ENCODE measurements at places on chromosomes 4 and X. TPM values are rescaled to one million over a fixed set of nuclear protein-coding genes. Genes with fewer than 3 reads are reported as not detected.

GRCh38 chrX:96835660-96836289 lies 47.9 kb upstream of the RPA4 start:
- no peak for DNase-seq

- no peak for DNase-seq
Measured at GRCh38 chr4:172207886-172208285, 394.7 kb downstream of the GALNTL6 start.

- no peak for DNase-seq
Measured at GRCh38 chrX:121504153-121504552, 456.7 kb downstream of the GLUD2 start.

DNA sequence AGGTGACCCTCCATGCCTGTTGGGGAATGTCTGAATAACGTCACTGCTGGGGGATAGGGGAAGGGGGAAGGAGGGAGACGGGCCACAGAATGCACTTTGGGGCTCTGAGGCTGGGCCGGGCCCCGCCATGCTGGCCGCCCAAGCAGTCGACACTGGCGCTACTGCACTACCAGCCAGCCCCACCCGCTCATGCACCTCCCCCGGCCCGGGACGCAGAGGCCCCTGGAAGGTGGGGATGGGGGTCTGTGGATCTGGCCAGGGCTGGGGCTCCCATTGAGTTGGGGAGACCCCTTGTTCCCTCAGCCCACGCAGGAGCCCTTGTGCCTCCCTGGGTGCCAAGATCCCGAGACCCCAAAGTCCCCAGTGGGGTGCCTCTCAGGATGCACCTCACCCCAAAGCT lies 17.8 kb downstream of the FLNA start:
- DNase-seq = no peak

DNA sequence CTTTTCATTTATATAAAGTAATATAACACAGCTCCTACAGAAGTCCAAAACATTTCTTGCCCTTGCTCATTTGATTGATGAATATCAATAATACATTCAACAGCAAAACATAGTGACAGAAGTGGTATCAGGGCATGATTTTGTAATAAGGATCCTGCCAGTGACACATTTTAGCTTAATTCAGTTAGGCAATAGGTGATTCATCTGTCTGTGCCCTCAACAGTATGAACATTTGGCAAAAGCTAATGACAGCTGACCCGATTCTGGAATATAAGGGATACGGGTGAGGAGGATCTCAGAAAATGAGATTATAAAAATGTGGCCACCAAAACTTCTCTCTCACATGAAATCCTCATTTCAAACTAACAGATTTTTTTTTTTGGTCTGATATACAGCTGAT lies 294.0 kb downstream of the CAMK2D start:
- DNase-seq = no peak

DNA sequence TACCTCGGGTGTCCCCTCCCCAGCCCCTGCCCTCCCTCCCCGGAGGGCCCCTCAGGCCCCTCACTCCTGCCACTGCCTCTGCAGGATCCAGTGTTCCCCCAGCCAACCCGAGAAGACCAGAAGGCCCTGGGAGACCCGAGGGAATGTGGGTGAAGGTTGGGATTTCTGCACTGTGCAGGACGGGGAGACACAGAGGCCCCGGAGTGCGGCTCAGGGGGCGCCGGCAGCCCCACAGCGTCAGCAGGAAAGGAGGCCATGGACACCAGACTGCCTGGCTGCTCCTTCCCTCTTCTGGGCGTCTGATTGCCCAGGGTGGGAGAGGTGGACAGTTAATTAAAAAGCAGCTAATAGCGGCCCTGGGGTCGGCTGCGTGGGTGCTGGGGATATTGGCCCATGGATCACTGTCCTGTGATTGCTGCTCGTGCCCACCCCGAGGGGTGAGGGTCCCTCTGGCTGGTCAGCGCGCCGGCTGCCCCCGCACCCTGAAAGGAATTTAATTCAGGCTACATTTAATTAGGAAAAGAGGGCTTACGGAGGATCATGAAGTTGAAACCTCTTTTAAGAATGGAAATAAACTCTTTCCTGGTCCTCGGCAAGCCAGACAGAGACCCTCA lies 57.8 kb upstream of the NKX1-1 start:
- DNase-seq = peak; percentile 15

The EGF gene
- 1.2 TPM for total RNA-seq

The CTAG1A gene
- total RNA-seq = not detected

All from Peyer's patch (tissue), 4 donors.